ENCODE measurements at places on chromosomes 11 and 22.
A peak's percentile ranks its signal among the peaks of the same experiment; 100 is the strongest.

GRCh38 chr22:29772170-29772641 is 5.0 kb downstream of the UQCR10 start:
- DNase-seq = no peak

GRCh38 chr11:9826390-9826789 is 162.5 kb downstream of the SWAP70 start:
- DNase-seq = no peak

GRCh38 chr11:120205596-120206161 is 5.2 kb upstream of the OAF start:
- DNase-seq = no peak

GRCh38 chr11:30608534-30608933 is 22.4 kb upstream of the MPPED2 start:
- no peak for DNase-seq

- DNase-seq = no peak
These were observed 36.9 kb upstream of the LINC01488 start for GRCh38 chr11:69444381-69445130.

GRCh38 chr11:61654397-61654829 is 25.8 kb upstream of the DAGLA start:
- no peak for DNase-seq

GRCh38 chr11:40323241-40323640 is 1136.2 kb downstream of the LRRC4C start:
- no peak for DNase-seq

GRCh38 chr11:66745356-66746235 is 16.6 kb upstream of the SPTBN2 start:
- peak; percentile 16 for DNase-seq

- DNase-seq = no peak
These were observed 47.0 kb upstream of the TIMP3 start for GRCh38 chr22:32754413-32755041.

- no peak for DNase-seq
These were observed 7.3 kb downstream of the CERK start for GRCh38 chr22:46730568-46731245.

GRCh38 chr11:59158206-59159068 is 13.5 kb upstream of the DTX4 start:
- peak; percentile 36 for DNase-seq
